ENCODE measurements at places on chromosomes 5 and 9.

DNA sequence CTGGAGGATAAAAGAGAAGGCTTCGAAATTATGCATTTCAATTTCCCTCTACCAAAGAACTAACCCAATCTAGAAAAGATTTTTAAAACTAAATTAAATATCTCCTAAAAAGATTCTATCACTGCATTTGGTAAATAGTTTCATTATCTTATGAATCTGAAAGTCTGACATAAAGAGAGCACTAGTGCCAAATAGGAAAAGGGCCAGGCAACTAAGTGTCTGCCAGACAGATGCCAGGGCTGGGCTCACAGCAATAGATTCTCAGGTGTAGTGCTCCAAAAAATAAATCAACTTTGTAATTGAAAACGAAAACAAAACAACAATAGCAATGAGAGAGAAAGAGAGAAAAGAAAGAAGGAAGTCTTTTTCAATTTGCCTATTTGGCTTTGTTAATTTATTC lies 157.7 kb upstream of the GNA14 start:
- no peak for DNase-seq

DNA sequence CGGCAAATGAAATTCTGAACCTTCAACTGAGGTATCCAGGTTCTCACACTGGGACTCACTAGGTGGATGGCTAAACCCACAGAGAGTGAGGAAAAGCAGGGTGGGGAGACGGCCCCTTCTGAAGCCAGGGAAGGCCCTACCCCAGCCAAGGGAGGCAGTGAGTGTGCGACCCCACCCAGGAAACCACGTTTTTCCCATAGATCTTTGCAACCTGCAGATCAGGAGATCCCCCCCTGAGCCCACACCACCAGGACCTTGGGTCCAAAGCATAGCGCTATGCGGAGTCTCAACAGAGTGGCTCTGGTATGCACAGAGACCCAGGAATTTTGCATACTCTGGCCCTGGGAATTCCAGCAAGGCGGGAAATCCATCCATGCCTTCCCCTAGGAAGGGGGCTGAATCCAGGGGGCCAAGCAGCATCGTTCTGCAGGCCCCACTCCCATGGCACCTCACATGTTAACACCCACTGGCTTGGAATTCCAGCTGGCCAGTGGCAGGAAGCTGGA lies 19.9 kb downstream of the DTWD2 start:
- no peak for DNase-seq

DNA sequence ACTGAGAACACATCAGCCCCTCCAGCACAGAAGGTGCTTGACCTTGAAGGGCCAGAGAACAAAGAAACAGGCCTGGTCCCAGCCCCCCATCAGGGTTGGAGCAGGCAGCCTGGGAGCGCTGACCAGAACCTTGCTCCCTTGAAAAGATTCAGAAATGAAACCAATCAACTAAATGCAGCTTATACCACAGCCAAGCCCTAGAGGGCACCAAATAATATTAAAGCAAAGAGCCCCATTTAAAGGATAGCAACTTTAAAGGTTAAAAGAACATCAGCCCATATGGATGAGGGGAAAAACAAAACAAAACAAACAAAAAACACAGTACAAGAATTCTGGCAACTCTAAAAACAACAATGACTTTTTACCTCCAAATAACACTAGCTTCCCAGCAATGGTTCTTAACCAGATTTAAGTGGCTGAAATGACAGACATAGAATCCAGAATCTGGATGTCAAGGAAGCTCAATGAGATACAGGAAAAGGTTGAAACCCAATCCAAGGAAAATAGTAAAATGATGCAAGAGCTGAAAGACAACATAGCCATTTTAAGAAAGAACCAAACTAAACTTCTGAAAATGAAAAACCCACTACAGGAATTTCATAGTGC lies 471.9 kb downstream of the MTRR start:
- DNase-seq: no peak

DNA sequence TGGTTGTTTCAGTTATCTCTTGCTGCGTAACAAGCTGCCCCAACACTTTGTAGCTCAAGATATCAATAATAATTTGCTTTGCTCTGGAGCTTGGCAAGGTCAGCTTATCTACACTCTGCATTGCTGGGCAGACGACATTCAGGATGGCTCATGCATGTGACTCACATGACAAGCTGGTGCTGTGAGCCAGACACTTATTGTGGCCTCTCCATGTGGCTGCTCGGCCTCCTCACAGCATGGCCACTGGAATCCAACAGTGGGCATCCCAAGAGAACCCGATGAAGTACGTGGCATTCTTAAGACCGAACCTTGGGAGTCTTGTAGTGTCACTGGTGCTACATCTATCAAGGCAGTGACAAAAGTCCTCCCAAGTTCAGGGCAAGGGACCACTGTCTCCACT lies 94.2 kb upstream of the MVB12B start:
- DNase-seq: no peak

GRCh38 chr9:114775121-114775520 lies 30.7 kb downstream of the TNFSF15 start:
- no peak for DNase-seq

DNA sequence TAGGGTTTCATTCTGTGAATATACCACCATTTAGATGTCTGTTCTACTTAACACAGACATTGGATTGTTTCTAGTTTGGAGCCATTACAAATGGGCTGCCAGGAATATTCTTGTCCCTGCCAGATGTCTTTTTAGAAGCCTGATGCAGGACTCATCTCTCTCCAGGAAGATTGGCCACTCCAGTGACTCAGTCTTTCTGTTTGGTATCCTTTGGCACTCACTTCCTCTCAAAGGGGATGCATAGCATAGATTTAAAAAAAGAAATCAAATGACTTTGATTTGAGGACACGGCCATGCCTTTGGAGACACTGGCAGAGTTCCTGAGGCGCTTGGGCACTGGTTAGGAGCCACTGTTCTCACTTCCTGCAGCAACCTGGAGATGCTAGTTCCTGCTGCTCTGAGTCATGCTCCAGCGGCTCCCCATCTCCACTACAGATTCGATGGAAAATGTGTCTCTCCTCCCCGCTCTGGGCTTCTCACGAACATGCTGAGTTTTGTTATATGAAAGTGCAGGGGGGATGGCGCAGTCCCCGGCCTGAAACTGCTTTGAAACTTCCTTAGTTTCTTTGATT lies 3.5 kb upstream of the ZNF366 start:
- peak; percentile 42 for DNase-seq

GRCh38 chr9:91295357-91295756 lies 66.4 kb downstream of the AUH start:
- DNase-seq: no peak

GRCh38 chr5:139915266-139915665 lies 119.7 kb downstream of the PSD2 start:
- no peak for DNase-seq

- DNase-seq: no peak
Observed at GRCh38 chr9:89887286-89887685, 282.5 kb downstream of the GADD45G start.

DNA sequence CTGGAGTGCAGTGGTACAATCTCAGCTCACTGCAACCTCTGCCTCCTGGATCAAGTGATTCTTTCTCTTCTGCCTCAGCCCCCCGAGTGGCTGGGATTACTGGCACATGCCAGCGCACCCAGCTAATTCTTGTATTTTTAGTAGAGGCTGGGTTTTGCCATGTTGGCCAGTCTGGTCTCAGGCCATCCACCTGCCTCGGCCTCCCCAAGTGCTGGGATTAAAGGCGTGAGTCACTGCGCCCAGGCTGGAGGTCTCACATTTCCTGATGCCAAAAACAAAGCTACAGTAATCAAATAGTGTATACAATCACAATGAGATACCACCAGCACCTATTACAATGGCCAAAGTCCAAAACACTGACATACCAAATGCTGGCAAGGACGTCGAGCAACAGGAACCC lies 51.1 kb downstream of the TTLL11 start:
- no peak for DNase-seq

DNA sequence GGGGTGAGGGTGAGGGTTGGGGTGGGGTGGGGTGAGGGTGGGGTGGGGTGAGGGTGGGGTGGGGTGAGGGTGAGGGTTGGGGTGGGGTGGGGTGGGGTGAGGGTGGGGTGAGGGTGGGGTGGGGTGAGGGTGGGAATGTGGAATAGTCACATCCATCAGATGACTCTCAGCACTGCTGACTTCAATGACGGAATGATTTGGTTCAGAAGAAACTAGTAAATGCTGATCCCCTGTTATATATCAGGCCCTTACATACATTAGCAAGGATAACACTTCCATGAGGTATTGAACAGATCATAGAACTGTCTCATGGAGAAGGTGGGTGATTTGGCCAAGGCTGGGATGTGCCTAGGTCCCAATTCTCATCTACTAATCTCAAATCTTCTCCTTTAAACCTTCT lies 24.5 kb upstream of the C5orf47 start:
- DNase-seq: no peak

DNA sequence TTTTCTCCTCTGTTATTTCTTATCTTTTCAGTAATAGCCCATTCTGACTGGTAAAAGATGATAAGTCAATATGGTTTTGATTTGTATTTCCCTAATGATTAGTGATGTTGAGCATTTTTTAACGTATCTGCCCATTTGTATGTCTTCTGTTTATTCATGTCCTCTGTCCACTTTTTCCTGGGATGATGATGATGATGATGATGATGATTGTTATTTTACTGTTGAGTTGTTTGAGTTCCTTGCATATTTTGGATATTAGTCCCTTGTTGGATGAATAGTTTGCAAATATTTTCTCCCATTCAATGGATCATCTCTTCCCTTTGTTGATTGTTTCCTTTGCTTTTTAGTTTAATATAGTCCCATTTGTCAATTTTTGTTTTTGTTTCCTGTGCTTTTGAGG lies 27.0 kb downstream of the UTP15 start:
- no peak for DNase-seq

DNA sequence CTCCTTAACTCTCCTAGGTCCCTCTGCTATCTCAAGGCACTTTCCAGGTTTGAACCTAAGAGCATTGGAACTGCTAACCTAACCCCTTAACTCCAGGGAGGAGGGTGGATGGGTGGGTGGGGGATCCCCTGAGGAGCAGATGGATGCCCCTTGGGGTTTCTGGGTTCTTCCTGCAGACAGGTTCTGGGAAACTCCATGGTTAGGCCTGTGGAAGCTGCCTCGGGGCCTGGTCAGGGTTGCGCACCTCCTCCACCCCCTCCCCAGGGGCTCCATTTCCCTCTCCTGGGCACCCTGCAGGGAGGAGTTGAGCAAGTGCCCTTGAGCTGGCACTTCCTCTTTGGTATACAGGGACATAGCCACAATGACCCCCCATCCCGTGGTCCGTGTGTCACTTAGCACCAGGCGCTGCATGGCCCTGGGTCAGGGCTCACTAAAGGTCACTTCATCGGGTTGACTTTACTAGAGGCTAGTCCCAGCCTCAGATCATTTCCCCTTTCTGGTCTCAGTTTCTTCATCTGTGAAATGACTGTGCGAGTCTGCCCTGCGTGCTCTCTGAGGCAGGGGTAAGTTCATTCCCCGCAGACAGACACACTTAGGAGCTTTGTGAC lies 16.0 kb downstream of the CXXC5 start:
- peak; percentile 82 for DNase-seq

DNA sequence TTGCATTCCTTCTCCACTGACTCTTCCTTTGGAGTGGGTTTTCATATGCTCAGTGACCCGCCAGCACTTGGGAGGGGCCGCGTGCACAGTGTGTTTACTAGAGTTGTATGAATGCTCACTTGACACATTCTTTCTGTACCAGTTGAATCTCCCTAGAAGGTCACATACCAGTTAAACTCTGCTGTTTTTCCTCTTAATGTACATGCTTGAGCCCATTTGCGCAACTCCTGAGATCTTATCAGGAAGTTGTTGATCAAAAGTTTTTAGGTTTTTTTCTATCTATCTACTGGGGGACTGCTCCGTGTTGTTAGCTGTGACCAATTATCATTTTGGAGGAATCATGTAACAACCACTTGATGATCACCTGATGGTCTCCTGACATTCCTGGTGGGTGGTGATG lies 392.7 kb downstream of the CDH9 start:
- no peak for DNase-seq

GRCh38 chr9:5886114-5886939 lies 4.4 kb upstream of the MLANA start:
- DNase-seq: peak; percentile 57

GRCh38 chr9:115204904-115205453 lies 87.0 kb upstream of the TNC start:
- DNase-seq: no peak

- no peak for DNase-seq
Observed at GRCh38 chr5:150213530-150213929, 23.7 kb downstream of the SLC6A7 start.

- DNase-seq: no peak
Observed at GRCh38 chr5:37111426-37112382, 137.5 kb downstream of the CPLANE1 start.

GRCh38 chr5:93821891-93822415 lies 80.6 kb upstream of the POU5F2 start:
- no peak for DNase-seq

GRCh38 chr5:88188458-88189132 lies 80.0 kb downstream of the TMEM161B start:
- DNase-seq: no peak

GRCh38 chr5:3660630-3661029 lies 65.0 kb downstream of the IRX1 start:
- no peak for DNase-seq

DNA sequence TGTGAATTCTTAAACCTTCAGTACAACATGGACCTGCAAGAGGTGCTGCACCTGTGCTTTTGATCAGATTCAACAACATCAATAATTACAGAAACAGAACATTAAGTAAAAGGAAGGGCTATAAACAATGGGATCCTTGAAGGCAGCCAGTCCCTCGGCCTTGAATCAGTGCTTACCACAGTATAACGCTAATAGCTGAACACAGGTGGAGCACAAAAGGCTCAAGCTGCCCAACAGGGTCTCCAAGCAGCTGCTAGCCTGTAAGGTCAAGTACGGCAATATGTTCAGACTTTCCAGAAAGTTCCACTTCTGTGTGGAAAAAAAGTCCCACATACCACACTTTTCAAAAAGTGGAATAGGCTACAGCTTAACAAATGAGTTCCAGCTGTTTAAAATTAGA lies 61.9 kb upstream of the ITGA1 start:
- no peak for DNase-seq

DNA sequence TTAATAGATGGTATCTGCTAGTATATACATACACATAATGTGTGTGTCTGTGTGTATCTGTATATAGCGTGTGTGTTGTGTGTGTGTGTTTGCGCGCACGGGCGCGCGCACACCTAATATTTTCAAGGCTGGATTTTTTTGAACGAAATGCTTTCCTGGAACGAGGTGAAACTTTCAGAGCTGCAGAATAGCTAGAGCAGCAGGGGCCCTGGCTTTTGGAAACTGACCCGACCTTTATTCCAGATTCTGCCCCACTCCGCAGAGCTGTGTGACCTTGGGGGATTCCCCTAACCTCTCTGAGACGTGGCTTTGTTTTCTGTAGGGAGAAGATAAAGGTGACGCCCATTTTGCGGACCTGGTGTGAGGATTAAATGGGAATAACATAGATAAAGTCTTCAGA lies 757 bp downstream of the FXN start:
- DNase-seq: peak; percentile 10

DNA sequence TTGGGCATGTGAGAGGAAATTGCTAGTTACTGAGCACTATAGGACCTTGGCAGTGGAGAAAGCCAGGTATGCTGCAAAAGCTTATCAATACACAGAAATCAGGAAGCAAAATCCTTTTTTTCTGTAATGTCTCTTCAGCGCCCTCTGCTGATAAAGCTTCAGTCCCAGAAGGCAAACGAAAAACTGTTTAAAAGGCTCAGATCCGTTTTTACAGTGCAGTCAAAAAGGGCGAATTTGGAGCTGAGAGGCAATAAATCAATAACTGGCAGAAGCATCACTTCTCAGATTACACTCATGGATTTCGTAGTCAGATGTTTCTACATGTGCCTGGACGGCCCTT lies 1.1 kb upstream of the MAN2A1 start:
- peak; percentile 28 for DNase-seq

Measured in stimulated activated naive B cell treated with anti-CD40 and anti-IgM and Interleukin-4, amounts not matched to agents 10 μg/mL and 1 μg/mL and 100 μg/mL, for 72 hours (primary cell).